Lower lobe of right lung (tissue), 2 donors: ENCODE measurements at places on chromosomes 1 and 21.
A peak's percentile ranks its signal among the peaks of the same experiment; 100 is the strongest.

DNA sequence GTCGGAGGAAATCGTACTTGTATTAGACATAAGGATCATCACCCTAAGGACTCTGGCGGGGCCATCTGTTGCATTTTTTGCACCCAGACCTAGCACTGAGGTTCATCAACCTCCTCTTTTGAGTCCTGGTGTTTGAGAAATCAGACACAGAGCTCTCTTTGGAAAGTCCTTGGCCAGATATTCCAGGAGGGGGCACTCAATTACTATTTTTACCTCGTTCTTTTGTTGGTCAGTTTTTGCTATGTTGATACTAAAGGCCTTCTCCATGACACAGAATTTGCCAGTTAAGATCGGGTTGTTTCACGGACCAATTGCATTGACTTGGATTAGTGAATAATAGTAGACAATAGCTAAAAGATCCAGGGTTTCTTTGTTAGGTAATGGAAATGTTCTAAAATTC is 711.2 kb downstream of the KCNT2 start:
- DNase-seq, result no peak
- no peaks in the 10 kb centered on the region for H3K36me3 ChIP-seq
- H3K4me3 ChIP-seq, result no peak overlapping the region
- H3K4me1 ChIP-seq, result no peaks in the 10 kb centered on the region
- H3K27ac ChIP-seq, result no peak overlapping the region

DNA sequence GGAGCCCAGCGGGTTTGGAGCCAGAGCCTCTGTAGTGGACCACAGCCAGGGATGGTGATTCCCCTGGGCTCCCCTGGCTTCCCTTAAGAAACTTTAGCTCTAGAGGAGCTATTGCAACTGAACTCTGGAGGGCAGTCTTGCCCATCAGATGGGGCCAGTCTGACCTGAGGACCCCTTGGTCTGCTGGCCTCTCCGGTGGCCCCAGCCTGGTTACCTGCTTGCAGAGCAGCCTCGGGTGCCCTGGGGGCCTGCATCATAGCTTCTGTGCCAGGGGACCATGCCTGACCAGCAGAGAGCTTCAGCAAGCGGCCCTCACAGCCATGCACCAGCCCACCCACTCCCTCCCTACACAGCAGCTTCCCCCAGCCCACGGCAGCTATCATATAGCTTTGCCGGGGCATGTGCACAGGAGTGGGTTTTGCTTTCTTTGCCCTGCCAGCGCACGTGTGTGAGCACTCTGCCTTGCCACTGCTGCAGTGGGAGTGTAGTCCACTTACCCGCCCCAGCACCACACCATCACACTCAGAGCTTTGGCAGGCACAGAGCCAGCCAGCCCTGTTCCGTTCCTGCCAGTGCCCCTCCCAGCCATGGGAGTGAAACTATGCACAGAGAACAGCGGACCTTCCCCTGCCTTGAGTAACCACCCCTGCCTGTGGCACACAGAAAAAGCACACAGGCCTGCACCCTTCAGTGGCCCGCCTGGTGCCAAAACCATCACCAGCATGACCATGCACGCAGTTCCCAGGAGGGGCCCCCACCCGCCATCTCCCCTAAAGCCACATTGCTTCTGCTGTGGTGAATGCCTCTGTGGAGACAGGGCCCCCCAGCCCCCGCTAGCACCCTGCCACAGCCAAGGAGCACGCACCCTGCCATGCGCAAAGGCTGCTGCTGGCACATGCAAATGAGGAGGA is 442.9 kb upstream of the NEGR1 start:
- DNase-seq, result peak; percentile 41
- no peaks in the 10 kb centered on the region for H3K27me3 ChIP-seq
- H3K27ac ChIP-seq, result no peak overlapping the region
- no peaks in the 10 kb centered on the region for H3K4me1 ChIP-seq
- H3K4me3 ChIP-seq, result no peak overlapping the region

DNA sequence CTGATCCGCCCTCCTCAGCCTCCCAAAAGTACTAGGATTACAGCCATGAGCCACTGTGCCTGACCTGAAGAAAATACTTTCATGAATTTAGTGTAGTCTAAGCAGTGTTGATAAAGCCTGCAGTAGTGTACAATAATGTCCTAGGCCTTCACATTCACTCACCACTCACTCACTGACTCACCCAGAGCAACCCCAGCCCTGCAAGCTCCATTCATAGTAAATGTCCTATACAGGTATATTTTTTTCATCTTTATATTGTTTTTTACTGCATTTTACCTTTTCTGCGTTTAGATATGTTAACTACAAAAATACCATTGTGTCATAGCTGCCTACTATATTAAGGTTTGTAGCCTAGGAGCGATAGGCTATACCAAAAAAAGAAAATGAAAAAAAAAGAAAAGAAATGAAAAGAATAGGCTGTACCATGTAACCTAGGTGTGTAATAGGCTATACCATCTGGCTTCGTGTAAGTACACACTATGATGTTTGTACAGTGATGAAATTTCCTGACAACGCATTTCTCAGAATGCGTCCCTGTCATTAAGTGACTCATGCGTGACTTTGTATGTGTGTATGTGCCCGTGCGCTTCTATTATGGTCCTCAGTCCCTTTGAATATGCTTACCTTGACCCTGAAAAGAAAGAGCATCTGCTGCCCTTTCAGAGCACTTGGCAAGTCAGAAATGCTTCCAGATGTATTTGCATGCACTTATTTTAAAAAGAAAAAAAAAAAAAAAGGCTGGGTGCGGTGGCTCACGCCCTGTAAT is 9.2 kb upstream of the SLAMF8 start:
- no peak overlapping the region for H3K27ac ChIP-seq
- DNase-seq, result no peak
- H3K27me3 ChIP-seq, result no peaks in the 10 kb centered on the region

GRCh38 chr1:11227106-11228077 is 35.0 kb downstream of the MTOR start:
- no peaks in the 10 kb centered on the region for H3K4me1 ChIP-seq
- no peak for DNase-seq
- H3K4me3 ChIP-seq, result no peak overlapping the region
- H3K36me3 ChIP-seq, result peaks cover 89% of the 10 kb centered on the region
- no peak overlapping the region for H3K27ac ChIP-seq
